ENCODE measurements at places on chromosomes 2 and 18.

GRCh38 chr2:25354116-25354515 is 12.4 kb upstream of the DNMT3A start:
- DNase-seq = no peak

- no peak for DNase-seq
Measured at GRCh38 chr2:210092791-210093190, 78.4 kb downstream of the KANSL1L start.

- no peak for DNase-seq
Measured at GRCh38 chr2:67871686-67872412, 191.0 kb downstream of the C1D start.

DNA sequence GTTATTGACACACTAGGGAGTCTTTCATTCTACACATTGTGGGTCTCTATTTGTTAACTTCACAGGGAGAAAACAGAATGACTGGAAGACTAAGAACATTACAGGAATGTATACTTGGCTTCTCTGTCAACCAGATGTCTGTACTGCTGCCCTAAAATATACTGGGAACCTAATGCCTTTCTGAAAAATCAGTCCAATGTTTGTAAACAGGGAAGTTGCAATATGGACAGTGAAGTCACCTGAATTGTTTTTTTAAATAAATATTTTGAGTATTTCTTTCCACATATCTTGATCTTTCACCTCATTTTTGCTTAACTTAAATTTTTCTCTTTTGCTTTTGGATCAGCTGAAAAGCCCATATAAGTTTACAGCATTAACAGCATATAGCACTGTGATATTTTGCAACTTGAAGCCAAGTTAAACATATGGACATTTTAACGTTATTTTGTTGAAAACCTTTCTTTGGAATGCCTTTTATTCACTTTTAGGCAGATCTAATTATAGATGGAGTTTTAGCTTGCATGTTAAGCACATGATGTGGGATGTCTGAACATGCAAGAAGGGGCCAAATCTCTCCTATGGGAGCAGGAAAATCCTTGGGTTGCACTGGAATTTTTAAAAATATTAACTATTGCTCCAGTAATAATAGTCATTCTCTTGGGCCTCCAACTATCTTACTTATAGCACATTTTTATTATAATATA is 137.7 kb upstream of the TWIST2 start:
- no peak for DNase-seq

DNA sequence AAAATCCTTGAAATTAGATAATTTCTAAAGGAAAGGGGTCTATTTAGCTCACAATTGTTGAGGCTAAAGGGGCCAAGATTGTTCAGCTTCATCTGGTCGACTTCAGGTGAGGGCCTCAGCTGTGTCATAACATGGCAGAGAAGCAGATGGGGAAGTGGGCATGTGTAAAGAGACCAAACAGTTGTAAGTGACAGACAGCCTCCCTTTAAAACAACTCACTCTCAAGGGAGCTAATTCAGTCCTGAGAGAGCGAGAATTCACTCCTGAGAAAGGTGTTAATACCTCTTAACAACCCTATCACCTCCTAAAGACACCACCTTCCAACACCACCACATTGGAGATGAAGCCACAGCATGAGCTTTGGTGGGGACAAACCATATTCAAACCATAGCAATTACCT is 62.4 kb downstream of the KCMF1 start:
- DNase-seq = no peak

- DNase-seq = no peak
Measured at GRCh38 chr2:217827430-217828201, 175.2 kb downstream of the TNS1 start.

DNA sequence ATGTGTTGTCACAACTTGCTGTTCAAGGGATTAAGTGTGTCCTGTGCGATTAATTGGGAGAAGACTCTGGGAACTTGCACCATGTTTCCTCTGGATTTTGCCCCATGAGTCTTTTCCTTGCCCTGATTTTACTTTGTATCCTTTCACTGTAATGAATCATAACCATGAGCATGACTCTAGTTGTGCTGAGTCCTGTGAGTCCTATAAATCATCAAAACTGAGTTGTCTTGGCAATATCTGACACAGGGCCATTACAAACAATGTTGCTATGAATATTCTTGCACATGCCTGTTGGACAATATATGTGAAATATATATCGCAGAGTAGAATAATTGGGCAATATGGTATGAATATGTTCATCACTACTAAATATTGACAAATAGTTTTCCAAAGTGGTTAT is 56.5 kb upstream of the COL5A2 start:
- no peak for DNase-seq

- no peak for DNase-seq
Measured at GRCh38 chr2:20745924-20746555, 76.9 kb downstream of the LDAH start.

DNA sequence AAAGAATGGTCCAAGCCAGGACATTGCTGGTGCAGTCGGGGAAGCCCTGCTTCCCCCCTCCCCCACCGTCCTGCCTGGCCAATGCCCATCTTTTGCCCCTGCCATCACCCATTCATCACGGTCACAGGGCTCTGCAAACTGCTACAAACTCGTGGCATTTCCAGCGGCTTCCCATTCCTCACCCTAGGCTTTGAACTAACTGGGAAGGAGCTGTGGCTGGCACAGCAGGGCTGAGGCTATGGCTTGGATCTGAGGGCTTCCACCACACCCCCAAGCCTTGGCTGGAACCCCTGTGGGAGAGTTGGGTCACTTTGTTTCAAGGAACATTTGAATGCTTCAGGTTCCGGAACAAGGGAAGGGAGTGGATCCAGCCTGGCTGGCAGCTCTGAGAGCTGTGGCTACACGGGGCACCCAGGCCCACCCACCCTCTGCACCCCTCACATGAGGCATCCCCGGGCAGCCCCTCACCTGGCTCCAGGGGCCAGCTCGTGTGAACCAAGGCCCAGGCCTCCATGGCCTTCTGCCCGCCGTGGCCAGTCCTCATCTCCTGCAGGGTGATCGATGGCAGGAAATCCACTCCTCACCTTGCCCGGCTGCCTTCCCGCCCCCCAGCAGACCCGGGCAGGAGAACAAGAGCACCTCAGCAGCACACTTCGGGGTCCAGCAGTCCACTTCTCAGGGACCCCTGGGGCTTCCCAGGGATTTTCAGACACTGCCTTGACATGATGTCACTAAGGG is 58.8 kb upstream of the OTOS start:
- DNase-seq = no peak

DNA sequence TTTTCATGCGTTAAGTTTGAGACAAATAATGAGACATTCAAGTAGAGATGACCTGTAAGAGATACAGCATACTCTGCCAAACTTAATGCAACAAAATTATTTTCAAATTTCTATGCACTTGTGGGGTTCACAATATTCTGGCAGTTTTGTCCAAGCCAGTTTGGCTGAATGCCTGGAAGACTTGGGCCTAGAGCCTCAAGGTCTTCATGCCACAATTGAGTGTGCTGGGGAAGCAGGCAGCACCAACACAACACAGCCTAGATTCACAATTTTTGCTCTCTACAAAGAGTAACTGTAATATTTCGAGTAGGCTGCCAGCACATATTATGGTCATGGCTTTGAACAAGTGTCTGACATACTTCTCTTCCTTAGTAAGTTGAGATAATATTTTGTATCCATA is 461.4 kb upstream of the SPHKAP start:
- no peak for DNase-seq

- DNase-seq = no peak
Measured at GRCh38 chr2:7792031-7792651, 874.9 kb downstream of the RNF144A start.

- no peak for DNase-seq
Measured at GRCh38 chr2:235066895-235067294, 115.1 kb downstream of the SH3BP4 start.

DNA sequence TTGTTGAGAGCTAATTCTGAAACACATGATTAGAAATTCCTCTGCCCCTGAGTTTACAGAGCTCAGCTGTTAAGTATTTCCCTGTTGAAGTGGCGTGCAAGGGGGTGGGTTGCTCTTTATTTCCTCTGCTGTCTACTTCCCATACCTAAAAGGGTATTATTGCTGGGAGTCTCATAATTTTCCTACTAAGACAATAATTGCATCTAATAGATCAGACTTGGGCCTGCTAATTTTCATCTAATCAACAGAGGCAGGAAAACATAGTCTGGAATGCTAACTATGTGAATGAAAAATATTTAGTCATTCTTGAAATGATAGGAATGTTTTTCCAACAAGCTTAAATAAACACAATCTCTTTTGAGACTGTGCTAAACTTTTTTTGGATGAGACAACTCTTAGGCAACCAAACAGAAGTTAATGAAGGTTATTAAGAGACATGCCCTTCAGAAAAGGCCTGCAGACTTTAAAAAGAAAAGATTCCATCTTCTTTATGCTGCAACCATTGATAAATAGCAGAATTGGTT is 111.4 kb downstream of the FEZ2 start:
- no peak for DNase-seq

DNA sequence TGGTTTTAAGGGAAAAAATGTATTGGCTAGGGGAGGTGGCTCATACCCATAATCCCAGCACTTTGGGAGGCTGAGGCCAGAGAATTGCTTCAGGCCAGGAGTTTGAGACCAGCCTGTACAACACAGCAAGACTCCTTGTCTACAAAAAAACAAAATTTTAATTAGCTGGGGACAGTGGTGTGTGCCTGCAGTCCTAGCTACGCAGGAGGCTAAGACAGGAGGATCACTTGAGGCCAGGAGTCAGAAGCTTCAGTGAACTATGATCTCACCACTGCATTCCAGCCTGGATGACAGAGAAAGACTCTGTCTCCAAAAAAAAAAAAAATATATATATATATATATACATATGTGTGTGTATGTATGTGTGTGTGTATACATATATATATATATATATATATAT is 18.5 kb downstream of the CCDC88A start:
- DNase-seq = no peak

DNA sequence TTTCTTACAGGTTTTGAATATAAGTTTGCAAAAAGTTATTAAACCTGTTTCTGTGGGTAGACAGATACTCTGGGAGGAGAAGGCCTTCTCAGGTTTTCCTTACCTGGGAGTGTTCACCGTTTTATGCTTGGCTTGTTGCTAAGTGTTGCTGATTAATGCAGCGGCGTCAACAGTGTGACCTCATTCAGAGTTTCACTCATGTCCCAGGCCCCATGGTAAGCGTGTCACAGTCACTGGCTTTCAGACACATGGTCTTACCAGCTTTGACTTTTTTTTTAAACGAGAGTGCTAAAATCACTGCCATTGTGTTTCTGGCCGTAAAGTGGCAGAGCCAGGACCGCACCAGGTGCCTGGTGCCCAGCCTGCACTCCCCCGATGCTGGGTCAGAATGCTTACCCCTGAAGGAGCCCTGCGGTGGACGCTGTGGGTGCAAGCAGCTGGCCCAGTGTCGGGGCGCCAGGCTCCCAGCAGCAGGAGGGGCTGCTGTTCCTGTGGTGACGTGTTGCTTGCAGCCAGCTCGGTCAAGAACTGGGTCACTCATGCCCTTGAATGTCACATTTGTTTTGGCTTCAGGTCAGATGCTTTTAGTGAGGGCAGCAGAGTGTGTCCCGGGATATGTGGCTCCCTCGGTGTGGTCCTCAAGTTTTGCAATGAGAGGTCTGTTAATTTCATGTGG is 3.5 kb downstream of the CAPN10 start:
- DNase-seq = no peak

GRCh38 chr2:28927878-28928277 is 33.4 kb downstream of the WDR43 start:
- DNase-seq = no peak

DNA sequence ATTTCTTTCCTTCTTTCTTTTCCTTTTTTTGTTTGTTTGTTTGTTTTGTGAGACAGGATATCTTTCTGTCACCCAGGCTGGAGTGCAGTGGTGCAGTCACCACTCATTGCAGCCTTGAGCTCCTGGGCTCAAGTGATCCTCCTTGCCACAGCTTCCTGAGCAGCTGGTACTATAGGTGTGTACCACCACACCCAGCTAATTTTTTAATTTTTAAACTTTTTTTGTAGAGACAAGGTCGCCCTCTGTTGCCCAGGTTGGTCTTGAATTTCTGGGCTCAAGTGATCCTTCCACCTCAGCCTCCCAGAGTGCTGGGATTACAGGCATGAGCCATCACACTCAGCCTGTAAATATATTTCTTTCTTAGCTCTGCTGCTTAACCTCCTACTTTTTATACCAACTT is 83.4 kb upstream of the CYP20A1 start:
- no peak for DNase-seq
